ENCODE measurements at places on chromosomes 11 and 22.

DNA sequence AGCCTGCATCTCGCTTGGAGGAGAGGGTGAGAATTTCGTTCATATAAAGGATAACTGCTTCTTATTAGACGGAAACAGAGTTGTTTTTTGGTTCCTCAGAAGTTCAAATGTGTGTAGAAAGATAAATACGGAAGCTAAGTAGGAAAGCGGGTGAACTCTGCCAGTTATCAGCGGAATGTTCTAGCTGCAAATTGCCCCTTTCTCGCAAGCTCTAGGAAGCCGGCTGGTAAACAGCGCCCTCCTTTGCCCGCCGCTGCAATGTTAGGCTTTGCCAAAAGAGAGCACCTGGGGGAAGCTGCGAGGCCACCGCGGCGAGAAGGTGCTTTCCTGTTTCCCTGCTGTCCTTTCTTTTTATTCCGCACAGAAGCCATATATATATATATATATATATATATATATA lies 67.0 kb downstream of the IGLL5 start:
- DNase-seq: no peak

GRCh38 chr11:101346591-101346990 lies 217.0 kb upstream of the PGR start:
- no peak for DNase-seq

DNA sequence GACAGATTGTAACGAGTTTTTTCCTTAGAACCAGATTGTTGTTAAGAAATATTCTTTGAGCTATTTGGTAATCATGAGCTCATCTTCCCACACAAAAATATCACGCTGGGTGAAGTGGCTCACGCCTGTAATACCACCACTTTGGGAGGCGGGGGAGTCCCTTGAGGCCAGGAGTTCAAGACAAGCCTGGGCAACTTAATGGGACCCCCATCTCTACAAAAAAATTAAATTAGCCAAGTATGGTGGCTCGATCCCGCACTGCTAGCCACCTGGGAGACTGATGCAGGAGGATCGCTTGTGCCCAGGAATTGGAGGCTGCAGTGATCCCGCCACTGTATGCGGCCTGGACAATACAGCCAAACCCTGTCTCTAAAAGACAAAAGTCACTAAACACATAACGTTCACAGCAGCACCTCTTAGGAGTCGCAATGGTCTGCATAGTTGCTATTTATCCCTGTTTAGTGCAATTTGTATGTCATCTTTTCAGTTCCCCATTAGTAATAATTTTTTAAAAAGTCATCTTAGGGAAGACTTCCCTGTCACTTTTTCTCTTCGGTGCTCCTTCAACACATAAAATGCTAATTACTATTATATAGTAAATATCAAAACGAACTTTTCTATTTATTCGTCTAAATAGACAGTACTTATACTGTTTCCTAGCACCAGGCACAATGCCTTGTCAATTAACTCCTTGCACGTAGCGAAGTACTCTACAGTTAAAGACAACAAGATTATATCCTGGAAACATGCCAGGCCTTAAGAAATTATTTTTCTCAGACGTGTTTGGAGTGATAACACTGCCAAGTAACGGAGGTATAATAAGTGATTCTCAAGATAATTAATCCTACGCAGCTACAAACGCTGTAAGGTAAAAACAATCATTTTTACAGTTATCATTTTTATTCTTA lies 1.1 kb downstream of the ST13 start:
- DNase-seq: no peak

DNA sequence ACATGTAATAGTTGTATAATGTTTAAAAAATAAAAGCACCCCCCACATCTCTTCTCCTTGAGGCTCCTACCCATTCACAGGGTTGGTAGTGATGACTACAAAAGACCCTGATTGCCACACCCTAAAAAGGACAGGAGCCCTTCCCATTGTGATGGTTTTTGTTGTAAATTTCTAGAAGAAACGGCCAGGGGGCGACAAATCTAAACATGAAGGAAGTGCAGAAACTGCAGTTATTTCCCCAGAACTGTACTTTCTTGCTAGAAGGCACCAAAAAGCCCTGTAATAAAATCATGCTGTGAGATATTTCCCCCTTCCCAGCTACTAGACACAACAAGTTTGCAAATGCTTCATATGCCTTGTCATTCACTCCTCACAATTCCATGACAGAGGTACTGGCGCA lies 10.8 kb downstream of the PRR5L start:
- no peak for DNase-seq

GRCh38 chr11:106999196-106999595 lies 19.1 kb downstream of the GUCY1A2 start:
- no peak for DNase-seq

Measured in NCI-H2081 treated with DMSO at 0.1 percent for 48 hours (cell line).